ENCODE measurements at places on chromosomes 1 and 21. TPM values are rescaled to one million over a fixed set of nuclear protein-coding genes. Genes with fewer than 3 reads are reported as not detected.

GRCh38 chr1:108785264-108785663 is 38.8 kb downstream of the STXBP3 start:
- no peak for DNase-seq

DNA sequence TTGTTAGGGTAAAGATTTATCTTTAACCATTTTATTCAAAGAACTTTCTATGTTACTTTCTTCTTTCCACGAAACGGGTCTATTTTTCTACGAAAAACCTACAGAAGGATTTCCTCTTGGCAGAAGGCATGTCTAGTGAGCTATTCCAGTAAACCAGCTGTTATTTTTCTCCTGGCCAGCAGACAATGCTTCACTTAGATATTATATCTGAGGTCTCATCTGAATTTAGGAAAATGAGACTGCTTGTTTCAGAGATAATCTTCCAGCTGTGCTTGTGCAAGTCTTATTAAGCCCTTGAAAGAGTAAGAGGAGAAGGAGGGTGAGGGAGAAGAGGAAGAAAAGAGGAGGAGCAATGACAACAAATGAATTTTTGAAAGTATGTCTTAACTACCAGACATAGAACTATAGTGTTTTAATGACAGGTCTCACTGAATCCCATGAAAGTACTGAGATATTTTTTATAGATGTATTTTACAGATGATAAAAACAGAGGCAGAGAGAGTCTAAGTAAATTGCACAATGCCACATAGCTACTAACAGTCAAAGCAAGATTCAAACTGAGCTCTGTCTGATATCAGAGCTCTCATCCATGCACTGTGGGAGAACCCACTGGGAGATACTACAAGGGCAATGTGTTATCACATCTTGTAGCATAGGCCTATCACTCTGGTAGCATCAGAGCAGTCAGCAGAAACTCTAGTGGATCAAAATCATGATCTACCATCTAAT is 54.6 kb upstream of the SAMSN1 start:
- no peak for DNase-seq

The WNT4 gene
- total RNA-seq, result 5.6 TPM

DNA sequence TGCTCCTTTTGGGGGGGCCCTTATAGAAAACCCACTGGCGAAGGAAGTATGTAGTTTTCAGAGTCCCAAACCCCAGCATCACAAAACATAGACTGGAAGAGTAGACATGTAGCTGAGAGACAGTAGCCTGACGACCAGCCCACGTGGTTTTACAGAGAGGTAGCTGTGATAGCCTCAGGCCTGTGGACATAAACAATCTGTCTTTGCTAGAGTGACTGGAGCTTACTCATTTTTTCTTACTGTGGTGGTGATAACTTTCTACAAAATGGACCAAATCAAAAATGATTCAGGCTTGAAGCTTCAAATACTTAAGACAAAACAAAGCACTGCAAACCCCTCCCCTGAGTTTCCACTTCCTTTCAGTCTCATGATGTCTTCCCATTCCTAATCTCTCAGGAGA is 497.0 kb downstream of the RWDD3 start:
- DNase-seq, result no peak

GRCh38 chr1:212034516-212035122 is 738 bp downstream of the INTS7 start:
- DNase-seq, result peak; percentile 31

The HSD3B1 gene
- not detected for total RNA-seq

DNA sequence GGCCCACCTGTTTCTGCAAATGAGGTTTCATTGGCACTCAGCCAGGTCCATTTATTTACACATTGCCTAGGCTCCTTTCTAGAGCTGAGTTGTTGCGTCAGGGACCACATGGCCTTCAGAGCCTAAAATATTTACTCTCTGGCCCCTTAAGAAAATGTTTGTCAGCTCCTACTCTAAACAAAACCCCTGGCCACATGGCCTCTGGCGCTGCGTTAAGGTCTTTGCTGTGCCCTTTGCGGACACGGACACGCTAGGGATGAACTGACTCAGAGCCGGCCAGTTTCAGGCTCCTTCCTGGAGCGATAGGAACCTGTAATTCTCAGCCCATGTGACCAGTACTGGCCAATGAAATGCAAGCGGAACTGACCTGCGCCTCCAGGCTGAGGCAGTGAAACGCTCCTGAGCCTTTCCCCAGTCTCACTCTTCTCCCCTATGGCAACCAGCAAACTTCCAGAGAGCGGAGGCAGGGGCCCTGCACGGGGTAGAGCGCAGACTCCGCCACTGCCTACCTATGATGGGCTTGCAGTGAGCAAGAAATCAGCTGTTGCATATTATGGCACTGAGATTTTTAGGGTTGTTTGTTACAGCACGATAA is 160.3 kb downstream of the ETS2 start:
- no peak for DNase-seq
